ENCODE measurements at places on chromosomes 11 and 22.

DNA sequence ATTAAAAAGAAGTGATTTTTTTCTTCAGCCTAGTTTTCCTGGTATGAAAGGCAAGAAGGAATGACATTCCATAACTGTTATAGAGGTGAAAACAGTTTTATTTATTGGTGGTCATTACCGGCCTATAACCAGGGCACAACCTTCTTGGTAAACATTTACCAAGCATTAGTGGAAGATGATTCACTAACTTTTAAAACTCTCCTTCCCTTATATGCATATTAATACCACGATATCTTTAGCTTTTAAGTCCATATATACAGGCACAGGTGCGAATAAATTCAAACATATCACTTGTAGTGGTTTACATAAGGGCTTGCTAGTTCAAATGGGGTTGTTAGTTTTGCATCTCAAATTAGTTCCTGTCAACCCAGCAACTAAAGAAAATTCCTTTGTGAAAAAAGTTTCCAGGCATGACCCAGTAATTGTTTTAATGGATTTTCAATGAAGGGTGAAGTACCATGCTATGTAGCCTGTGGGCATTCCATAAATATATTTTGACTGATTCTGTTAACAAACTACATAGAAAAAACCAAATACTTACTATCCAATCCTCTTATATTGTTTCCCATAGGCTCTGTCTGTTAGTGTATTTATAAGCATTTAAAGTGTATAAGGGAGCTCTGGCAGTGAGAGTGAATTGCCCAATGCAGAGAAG lies 30.6 kb upstream of the ROBO3 start:
- DNase-seq = no peak

DNA sequence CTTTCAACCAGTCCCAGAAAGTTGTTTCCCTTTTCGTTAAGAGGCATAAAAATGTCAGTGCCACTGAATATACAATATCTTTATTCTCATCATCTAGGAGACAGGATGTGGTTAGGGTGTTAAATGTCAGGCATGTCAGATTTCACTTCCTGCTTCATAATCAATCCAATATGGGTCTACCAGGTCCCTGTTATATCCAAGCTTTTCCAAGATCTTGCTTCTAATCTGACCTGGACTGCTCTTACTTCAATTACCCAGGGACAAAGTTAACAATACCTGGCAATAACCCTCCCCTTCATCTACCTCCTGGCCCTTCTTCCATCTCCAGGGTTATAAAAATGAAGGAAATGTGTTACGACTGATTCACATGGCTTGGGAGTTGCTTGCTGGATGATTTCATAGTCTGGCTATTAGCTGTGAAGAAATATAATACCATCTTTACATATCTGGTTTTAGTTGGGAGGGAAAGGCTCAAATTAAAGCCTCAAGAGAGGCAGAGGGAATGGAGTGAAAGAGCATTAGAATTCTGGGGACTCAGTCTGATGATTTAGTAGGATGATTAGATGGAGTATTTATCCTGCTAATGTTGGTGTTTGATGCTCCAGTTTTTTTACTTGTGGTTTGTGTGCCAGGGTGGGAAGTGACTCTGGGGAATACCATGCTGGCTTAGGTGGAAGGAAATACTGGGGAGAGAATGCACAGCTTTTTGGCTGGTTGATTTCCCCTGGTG lies 534.3 kb downstream of the ETS1 start:
- no peak for DNase-seq

- DNase-seq = peak; percentile 64
Observed at GRCh38 chr22:36238373-36239149, 766 bp downstream of the APOL2 start.

DNA sequence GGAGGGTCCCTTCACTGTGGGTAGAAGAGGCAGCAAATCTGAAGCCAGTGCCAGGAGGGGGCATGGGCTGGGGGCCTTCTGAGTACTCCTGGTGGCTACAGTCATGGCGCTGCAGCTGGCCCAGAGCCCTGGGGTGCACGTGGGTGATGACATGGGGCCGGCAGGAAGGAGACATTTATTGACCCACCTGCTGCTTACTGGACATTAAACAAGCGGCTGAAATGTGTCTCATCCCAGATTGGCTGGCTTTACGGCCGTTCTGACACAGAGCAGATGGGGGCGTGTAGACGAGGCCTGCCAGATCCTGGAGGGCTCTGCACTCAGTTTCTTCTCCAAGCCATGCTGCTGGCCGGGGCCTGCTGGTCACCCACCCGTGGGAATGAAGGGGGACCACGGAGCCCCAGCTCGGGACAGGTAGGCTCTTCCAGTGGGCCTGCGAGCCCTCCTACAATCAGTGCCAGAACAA lies 906.9 kb downstream of the BRD1 start:
- DNase-seq = peak; percentile 49

DNA sequence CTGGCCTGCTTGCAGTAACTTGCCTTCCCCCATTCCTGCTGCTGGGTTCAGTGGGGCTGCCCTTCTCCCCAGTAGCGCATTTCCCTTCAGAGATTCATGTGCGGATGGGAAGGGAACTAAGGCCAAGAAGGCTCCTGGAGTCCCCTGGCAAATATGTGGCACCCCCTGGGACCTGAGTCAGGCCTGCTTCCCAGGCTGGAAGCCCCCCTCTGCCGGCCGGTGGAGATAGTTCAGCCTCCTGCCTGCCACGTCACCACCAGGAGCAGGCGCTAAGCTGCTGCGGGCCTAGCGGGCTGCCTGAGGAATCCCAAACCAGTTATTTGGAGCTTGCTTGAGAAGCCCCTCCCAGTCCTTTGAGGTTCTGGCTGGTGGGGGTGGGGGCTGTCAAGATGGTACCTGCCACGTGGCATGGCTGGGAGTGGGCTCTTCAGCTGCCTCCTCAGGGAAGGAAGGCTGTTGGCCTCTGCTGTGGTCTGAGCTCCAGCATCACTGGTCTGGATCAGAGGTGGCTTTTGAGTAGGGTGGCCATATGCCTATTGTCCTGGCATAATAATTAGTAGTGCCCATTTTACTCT lies 2.0 kb downstream of the SERPINH1 start:
- no peak for DNase-seq

DNA sequence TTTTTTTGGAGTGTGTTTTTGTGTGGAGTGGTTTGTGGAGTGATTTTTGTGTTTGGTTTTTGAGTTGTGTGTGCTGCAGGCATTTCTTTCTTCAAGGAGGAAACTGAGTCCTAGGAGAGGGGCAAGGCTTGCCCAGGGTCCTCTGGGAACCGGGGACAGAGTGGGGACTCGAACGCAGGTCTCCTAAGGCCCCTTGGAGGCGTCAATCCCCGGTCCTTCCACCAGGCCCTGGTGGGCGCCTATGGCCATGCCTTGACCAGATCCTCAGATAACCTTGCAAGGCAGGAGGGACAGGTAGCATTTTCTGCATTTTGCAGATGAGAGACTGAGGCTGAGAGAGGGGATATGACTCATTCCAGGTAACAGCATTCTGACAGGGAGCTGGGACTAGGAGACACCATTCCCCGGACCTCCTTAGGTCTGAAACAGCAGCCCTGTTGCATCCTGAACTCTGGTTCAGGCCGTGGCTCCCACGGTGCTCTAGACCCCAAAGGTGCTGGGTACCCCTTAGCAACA lies 39.1 kb downstream of the MYO7A start:
- DNase-seq = no peak
